RKO (cell line): ENCODE measurements at places on chromosomes 13 and 19.

DNA sequence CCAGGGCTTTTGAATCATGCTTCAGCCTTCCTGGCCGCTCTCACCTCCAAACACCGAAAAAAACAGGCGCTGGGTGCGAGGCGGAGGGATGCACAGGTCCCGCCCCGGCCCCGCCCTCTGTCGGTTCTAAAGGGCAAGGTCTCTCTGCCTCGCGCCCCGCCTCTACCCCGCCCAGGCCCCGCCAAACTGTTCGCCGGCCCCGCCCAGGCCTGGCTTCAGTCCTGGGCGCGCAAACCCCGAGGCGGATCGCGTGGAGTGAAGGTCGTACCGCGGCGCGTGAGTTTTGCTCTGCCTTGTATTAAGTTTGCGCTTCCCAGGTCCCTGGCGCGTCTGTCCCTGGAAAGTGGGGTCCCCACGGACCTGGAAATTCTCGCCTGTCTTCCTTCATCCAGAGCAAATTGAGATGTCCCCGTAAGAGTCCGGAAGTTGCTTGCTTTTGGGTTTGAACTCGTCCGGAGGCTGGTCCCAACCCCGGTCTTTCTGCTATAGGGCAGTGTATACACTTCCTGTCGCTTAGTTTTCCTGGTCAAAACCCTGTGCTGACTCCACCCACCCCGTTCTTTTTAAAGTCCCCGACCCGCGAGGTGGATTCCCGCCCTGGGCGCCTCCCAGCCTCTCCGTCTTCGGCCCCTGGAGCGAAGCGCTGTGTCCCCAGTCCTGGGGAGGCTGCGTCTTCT is 8.4 kb downstream of the ZNF808 start:
- peak; percentile 84 for DNase-seq

DNA sequence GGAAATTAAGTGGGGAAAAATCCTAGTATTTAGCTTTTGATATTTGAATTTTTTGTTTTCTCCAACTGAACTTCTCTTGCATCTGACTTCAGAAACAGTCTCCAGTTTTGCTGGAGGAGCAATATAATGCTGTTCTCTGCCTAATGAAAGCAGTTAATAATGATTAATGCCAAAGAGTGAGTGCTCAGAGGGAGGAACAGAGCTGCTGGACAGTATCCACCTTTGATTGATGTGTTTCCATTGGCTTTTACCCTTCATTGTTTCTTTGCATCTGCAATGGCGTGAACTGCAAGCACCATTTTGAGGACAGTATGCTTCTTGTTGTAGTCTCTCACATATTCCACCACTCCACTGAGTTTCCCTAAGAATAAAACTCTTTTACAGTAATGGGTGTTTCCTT is 193.4 kb downstream of the ITGBL1 start:
- no peak for DNase-seq

DNA sequence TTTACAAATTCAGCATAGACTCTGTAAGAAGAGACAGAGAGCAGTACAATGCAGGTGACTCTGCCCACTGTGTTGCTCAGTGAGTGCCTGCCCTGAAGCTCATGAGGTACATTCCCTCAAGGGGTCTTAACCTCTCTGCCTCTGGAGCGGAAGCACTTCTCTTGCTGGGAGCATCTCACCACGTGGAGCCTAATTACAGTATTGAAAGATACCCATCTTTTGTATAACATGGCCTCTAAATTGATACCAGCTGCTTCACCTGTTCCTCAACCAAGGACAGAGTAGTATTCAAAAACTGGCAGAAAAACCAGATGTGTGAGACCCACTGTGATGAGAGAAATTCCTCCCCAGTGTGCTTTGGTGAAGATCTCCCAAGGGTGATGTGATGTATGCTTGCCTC is 77.1 kb downstream of the SACS start:
- DNase-seq: no peak

- DNase-seq: no peak
Observed at GRCh38 chr13:98504371-98504963, 72.4 kb downstream of the STK24 start.

- DNase-seq: no peak
Observed at GRCh38 chr13:64223016-64223415, 2807.4 kb upstream of the PCDH20 start.

- DNase-seq: no peak
Observed at GRCh38 chr13:55705971-55706370, 1434.7 kb upstream of the PRR20A start.

DNA sequence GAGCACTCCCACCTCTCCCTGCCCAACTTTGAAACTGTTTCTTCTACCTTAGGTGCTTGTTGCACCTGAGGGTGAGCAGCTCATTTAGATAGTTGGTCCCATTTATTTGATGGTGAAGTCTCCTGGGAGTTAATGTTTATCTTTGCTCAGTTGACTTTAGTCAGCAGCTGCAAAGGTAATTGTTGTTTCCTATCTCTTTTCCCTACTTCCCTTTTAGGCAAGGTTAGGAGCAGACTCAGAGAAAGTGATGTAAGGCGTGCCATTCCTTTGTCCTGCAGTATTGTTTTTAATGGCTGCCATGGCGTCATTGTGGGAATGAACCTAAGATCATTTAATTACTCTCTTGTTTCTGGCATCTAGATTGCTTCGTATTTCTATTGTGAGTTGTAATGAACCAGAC is 11.6 kb downstream of the AKAP11 start:
- no peak for DNase-seq

- DNase-seq: peak; percentile 72
Observed at GRCh38 chr13:48977973-48978372, 2.3 kb downstream of the FNDC3A start.
